ENCODE measurements at places on chromosomes 3 and 15. TPM values are rescaled to one million over a fixed set of nuclear protein-coding genes. Genes with fewer than 3 reads are reported as not detected.

DNA sequence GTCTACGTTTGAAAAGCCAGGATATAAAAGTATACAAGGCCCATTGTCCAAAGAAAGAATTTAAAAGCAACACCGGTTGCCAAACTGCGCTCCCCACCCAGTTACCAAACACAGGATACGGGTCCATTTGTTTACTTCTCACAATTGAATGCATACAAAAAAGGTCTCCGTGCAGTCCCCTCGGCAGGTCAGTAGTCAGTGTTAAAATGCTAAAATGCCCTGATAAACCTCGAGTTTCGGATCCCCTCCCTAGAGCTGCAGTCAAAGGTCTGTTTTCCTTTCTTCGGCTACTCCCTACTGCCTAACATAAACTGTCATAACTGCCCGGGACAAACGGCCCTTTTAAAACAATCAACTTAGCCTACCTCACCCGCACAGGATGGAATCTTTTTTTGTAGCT lies 534.6 kb downstream of the FOXP1 start:
- no peak for DNase-seq

DNA sequence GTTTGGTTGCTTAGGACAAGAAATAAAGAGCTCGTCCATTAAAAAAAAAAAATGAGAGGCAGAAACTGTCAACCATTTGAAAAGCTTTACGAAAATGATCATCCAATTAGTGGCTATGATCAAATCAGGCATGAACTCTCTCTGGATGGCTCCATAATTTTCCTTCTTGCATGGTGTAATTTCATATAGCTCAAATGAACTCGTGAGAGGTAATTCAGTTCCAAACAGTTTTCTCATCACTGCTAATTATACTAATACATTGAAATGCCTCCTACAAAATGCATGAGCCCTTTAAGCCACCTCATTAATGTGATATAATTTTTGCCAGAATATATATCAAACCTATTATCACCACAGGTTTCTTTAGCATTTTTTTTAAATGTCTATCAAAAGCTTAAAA lies 239.5 kb upstream of the MEIS2 start:
- no peak for DNase-seq

- no peak for DNase-seq
These were observed 58.4 kb downstream of the DAPK2 start for GRCh38 chr15:63987796-63988378.

DNA sequence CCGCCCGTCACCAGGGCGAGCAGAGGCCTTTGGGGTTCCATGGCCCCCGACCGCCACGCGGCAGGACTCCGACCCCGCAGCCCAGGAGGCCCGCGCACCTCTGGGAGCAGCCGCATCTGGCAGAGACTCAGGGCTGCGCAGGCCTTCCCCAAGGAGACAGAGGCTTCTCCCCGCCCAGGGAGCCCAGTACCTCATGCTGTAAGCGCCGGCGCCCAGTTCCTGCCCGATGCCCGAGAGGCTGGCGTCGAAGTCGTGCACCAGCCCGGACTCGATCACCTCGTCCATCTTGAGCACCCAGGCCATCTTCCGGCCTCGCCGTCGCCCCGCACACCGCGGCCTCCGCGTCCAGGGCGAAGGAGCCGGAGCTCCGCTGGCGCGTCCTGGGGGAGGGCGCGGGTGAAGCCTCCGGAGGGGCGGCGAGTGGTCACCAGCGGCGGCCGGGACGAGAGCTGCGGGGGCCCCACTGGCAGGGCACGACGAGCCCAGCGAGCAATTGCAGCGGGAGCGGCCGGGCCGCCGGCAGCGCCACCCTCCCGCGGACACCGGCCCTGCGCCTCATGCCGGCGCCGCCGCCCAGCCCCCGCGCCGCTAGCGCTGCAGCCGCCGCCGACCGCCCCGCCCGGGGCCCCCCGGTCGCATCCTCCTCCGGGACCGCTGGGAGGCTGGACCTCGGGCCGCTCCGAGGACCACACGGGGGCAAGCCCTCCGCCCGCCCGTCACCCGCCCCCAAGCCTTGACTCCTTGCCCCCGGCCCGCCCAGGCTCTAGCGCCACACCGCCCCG lies 468 bp downstream of the UBP1 start:
- DNase-seq, result peak; percentile 84

DNA sequence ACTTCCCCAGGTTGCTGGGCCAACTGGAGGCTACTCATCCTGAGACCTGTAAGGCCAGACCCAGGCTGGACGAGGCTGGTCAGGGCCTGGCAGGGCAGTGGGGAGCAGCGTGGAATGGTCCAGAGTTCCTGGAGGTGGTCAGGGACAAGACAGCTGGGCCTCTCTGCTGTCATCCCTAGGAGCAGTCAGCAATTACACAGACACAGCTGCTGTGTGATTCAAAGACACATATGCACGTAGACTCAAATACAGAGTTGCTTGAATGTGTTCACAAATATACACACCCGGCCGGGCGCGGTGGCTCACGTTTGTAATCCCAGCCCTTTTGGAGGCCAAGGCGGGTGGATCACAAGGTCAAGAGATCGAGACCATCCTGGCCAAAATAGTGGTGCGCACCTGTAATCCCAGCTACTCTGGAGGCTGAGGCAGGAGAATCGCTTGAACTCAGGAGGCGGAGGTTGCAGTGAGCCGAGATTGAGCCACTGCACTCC lies 1.5 kb upstream of the CD276 start:
- DNase-seq, result no peak

- no peak for DNase-seq
These were observed 836.1 kb downstream of the NAALADL2 start for GRCh38 chr3:175695251-175695650.

The SEMA5B gene
- polyA plus RNA-seq, result 0.75 TPM

- DNase-seq, result peak; percentile 67
These were observed 14.0 kb upstream of the SSUH2 start for GRCh38 chr3:8658306-8659212.

DNA sequence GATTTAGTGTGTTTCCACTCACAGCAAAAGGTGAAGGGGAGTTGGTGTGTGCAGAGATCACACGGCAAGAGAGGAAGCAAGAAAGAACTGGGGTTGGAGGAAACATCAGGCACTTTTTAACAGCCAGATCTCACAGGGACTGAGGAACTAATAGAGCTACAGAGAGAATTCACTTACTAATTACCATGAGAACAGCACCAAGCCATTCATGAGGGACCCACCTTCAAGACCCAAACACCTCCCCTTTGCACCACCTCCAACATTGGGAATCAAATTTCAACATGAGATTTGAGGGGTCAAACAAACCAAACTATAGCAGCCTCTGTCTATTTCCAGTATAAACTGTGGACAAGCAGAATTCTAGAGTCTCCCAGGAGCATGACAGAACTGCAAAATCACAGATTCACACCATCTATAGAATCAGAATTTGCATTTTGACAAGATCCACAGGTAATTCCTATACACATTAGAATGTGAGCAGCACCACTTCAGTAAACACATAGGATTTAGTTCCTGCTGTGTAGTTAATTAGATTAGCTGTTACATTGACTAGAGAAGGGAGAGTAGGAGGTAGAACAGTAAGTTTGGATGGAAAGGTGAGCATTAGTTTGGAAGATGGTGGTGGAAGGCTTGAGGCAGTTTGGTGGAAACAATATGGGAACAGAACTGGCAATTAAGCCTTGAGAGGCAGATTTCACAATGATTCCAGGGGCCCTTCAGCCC lies 311.7 kb downstream of the NSUN3 start:
- DNase-seq, result no peak

The HGD gene
- not detected for polyA plus RNA-seq

Measured in SK-N-SH (cell line).